ENCODE measurements at places on chromosomes 13 and 19. TPM values are rescaled to one million over a fixed set of nuclear protein-coding genes. Genes with fewer than 3 reads are reported as not detected.

The ATP4B gene
- total RNA-seq, result not detected

The ICAM5 gene
- total RNA-seq, result 0.09 TPM

The CYP2F1 gene
- total RNA-seq, result not detected

The NLRP4 gene
- not detected for total RNA-seq

The GAS6 gene
- total RNA-seq, result 147 TPM

The DPRX gene
- not detected for total RNA-seq

The POSTN gene
- 114 TPM for total RNA-seq

The PROZ gene
- total RNA-seq, result 0.17 TPM

The CEACAM20 gene
- not detected for total RNA-seq

The ZNF154 gene
- 2.4 TPM for total RNA-seq

The CATSPERD gene
- not detected for total RNA-seq

The UPK1A gene
- not detected for total RNA-seq

The CYP2A7 gene
- not detected for total RNA-seq

- DNase-seq, result peak; percentile 78
These were observed 11.1 kb upstream of the SHISA2 start for GRCh38 chr13:26062853-26063444.

DNA sequence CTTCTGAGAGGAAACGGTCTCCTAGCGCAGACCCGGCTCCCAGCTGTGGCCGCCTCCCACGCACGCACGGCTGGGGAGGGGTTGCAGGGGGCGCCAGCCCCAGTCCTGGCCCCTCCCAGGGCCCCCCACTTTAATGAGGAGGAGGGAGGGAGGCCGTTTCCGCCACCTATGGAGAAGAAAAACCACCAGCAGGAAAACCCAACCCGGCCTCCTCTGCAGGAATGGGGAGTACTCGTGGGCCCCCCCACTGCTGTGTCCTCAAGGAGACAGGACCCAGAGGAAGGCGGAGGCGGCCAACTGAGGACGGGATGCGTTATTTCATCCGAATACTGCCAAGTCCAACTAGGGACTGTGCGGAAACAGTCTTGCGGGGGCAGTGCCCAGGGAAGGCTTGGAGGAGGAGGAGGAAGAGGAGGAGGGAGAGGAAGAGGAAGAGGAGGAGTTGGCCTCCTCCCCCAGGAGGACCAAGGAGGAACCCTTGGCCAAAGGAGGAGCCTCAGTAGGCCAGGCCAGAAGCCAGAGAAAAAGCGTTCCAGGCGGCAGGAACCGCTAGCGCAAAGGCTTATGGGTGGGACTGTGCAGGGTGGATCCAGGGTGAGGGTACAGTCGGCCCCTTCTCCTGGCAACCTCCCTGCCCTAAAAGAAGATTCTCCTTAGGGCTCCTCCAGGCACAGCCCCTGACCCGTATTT is 3.9 kb upstream of the SSBP4 start:
- peak; percentile 85 for DNase-seq

GRCh38 chr13:112058941-112059340 is 8.0 kb upstream of the SOX1 start:
- DNase-seq, result no peak

GRCh38 chr13:31236211-31236786 is 36.5 kb downstream of the B3GLCT start:
- peak; percentile 61 for DNase-seq

- no peak for DNase-seq
These were observed 234.2 kb downstream of the ZNF536 start for GRCh38 chr19:30606114-30607050.

Data from dermis blood vessel endothelial cell (primary cell).